ENCODE measurements at places on chromosomes 5 and 9.

- DNase-seq: no peak
These were observed 16.8 kb downstream of the TXNDC8 start for GRCh38 chr9:110320651-110321445.

GRCh38 chr9:114825126-114825795 lies 19.4 kb upstream of the TNFSF15 start:
- DNase-seq: no peak

- no peak for DNase-seq
These were observed 20.4 kb upstream of the MED10 start for GRCh38 chr5:6398570-6399230.

DNA sequence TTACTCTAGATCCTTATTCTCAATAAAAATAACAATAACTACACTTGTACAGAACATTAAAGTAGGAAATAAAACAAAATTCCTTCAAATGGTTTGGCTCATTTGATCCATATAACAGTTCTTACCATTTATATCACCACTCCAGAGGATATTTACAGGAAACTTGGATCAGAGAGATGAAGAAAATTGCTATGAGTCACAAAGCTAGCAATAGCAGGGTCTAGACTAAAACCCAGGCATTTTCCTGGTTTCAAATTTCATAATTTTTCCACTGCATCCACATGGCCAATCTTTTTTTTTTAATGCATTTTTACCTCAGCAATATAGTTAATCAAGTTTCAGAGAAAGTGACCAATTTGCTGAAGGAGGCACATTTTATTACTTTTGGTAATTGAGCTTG lies 299.2 kb downstream of the ELAVL2 start:
- no peak for DNase-seq

DNA sequence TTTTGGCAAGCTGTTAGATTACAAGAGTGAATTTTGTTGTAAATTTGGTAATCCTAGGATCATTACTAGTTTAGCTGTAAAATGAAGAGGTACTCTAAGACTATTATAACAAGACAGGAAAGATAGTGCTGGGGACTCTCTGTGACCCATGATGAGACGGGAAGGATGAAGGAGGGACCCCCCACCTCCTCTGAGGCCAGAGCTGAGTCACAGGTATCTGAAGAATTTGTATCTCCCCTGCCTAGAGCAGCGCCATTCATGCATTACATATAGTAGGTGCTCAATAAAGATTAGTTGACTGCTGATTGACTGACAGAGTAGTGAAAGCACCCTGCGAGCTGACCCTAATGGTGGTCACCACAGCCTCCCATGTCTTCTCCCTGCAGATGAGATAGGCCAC lies 202.8 kb downstream of the SNX18 start:
- DNase-seq: no peak

DNA sequence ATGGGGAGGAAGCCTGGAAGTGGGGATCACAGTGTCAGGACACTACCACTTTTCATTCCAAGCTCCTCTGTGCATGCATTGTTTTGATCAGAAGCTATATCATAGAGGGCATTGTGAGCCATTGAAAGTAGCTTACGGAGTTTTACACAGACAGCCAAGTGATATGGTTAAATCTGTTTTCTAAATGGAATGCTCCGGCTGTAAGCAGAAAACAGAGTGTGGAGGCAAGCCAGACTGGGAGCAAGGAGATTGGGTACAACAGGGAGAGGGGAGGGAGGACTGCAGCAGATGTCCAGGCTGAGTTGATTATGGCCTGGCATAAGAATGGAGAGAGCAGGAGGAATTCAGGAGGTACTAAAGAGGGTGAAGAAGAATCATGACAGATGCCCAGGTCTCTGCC lies 15.5 kb upstream of the SOWAHA start:
- no peak for DNase-seq

- DNase-seq: peak; percentile 94
These were observed 81.2 kb upstream of the CCDC112 start for GRCh38 chr5:115377468-115378217.

DNA sequence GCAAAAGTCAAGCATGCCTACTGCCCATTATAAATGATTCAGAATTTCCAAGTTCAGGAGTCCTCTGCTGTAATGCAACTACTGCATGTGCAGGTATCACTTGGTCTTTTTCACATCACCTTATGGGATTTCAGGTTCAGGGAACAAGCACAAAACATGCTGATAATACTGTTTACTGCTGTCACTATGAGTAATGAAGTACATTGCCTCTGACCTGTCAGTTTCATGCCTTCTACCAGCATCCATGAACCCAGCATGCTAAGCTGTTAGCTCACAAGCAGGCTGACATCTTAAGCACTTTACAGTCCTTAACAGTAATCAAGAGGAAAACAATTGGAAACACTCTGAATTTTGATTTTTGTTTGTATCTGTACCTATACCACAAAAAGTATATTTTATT lies 743.8 kb downstream of the CDH12 start:
- no peak for DNase-seq

DNA sequence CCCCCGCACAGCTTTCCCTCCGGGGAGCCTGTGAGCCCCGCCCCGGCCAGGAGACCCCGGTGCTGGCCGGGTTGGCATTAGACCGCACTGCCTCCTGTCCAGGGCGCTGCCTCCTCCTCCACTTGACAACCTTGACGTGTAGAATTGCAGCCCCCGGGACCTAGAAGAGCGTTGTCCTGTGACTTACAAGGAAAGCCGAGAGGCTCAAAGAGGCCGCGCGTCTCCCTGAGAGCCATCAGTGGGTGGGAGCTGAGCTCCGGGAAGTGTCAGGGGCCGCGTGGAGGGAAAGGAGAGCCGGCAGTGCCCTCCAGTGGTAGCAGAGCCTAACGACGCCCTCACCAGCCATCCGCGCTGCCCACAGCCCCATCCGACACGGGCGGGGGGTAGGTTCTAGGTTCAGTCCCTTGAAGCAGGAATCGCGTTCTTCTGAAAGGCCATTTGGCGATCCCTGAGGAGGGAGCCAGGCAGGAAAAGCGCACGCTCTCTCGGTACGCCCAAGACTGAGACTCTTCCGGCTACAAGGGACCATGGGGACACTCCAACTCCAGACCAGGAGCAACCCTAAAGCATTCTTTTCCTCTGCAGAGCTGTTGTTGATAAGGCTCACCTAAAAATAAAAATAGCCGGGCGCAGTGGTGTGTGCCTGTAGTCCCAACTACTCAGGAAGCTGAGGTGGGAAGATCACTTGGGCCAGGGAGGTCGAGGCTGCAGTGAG lies 40.6 kb upstream of the SAP30L start:
- DNase-seq: peak; percentile 88
